ENCODE measurements at places on chromosomes 2 and 18.

DNA sequence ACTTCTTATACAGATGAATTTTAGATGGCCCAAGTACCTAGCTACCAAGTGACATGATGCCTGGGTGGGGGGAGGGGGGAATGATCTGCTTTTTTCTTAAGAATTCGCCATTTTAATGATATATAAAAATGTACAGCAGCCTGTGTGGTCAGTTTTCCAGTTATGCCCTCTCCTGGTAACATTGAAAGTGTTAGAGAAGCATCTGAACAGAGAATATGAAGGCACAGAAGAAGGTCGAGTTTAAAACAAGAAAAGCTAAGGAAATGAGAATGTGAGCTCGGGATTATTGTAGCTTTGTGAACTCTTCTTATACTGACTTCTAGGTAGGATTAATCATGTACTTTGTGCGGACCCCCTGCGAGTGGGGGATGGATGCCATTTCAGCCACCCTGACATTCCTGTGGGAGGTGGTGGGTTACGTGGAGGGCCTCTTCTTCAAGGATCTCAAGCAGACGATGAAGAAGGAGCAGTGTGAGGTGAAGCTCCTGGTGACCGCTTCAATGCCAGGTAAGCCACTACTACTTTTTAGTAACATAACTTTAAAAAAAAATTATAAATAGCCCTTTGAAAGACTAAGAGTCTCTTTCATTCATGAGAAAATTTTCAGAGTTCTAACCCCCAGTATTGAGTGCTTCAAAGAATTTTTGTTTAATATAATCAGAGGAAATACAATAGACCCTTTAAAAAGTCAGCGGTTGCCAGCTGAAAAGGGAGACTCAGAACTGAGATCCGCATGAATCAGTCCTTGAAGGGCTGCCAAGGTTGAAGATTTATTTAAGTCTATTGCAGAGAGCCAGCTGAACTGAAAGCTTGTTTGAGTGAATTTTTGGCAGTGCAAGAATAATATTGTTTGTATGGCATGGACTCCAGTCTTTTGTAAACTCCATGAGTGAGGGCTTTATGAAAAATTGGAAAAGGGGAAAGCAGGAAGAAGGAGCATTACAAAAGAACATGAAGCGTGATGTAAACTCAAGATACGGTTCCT lies 68.6 kb upstream of the RPE start:
- DNase-seq, result no peak

DNA sequence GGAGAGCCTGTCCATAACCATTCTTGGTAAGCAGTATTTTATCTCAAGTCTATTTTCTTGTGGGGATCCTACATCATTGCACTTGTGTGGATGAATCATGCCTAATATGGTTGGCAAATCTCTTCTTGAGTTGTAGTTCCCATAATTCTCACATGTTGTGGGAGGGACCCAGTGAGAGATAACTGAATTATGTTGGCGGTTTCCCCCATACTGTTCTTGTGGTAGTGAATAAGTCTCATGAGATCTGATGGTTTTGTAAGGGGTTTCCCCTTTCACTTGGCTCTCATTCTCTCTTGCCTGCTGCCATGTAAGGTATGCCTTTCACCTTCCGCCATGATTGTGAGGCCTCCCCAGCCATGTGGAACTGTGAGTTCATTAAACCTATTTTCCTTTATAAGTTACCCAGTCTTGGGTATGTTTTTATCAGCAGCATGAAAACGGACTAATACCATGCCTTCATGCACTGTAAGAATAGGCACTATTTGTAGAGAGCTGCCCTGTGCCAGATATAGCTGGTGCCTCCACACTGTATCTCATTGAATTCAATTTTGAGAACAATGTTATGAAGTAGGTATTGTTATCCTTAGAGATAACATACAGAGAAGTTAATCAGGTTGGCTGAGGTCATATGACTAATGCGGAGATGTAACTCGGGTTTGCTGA lies 148.3 kb downstream of the PLCL1 start:
- DNase-seq, result no peak

GRCh38 chr2:186591506-186591890 lies 1.6 kb downstream of the ITGAV start:
- DNase-seq, result no peak

- no peak for DNase-seq
These were observed 245.1 kb downstream of the NEDD4L start for GRCh38 chr18:58288921-58289797.

Measured in NCI-H524 treated with DMSO at 0.1 percent for 48 hours (cell line).